HTR-8/SVneo (cell line): ENCODE measurements at places on chromosomes 2 and 18.

DNA sequence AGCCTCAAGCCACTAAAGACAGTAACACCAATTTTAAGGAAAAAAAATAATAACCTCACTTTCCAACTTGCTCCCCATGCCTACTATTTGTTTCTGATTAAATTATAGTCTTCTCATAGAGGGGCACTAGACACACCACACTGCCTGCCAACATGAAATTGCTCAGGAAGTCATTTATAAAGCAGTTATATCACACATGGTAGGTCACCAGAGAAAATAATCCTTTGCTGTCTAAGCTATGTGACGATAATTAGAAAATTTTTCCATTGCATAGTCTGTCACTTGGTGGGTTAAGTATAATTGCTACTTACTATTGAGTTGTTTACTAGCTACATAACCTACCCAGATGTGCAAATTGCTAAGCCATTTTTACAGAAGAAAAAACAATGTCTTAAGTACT lies 85.2 kb downstream of the INO80D start:
- no peak for DNase-seq

DNA sequence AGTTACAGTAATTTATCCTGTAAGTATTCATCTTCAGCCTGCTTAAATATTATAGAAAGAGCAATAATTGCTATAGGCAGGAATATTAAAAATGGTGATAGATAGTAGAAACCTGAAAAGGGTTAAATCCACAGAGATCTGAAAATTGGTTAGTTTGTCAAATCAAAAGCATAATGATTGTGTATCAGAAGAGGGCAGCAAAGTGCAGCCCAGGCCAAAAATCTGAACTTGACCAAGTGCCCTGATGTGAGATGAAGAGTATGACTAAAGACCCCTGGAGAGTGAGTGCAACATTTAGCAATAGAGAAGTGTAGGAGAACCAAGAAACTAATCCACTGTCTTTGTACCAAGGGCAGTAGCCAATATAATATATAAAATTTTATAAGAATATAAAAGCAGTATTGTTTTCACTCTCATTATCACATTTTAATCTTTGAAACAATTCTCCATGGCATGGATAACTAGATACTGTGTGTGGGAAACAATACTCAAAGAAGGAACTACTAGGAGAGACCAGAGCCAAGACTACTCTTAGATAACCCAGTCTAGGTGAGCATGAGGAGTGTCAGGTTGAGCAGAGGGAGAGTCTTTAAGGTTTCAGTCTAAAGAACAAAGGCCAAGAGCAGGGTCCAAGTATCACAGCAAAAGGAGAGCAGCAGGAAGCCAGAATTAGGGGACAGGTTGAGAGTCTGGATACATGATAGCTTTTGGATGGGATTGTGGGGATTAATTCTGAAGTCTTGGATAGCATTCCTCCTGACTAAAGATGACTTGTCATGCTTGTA lies 148.7 kb downstream of the CALCRL start:
- no peak for DNase-seq

GRCh38 chr2:42781181-42781580 lies 11.2 kb downstream of the HAAO start:
- DNase-seq = no peak

DNA sequence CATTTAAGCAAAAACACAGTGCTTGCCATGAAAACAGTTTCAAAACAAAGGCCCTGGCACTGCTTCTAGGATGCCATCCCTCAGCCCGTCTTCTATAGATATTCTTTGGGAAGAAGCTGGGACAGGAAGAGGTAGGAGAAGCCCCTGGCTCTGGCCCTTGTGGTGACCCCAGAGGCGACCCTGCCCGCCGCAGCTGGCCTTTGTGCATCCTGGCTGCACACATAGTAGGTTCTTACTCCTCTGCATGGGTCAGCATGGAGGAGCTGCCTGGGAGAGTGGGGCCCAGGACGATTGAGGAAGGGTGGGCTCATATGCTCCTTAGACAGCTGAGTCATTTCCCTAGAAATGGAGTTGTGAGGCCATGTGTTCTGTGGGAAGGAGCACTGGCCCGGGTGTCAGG lies 44.4 kb upstream of the OTOF start:
- DNase-seq = no peak
